ENCODE measurements at places on chromosomes 1 and 21.

- DNase-seq, result no peak
Measured at GRCh38 chr1:200629876-200630514, 9.4 kb upstream of the KIF14 start.

DNA sequence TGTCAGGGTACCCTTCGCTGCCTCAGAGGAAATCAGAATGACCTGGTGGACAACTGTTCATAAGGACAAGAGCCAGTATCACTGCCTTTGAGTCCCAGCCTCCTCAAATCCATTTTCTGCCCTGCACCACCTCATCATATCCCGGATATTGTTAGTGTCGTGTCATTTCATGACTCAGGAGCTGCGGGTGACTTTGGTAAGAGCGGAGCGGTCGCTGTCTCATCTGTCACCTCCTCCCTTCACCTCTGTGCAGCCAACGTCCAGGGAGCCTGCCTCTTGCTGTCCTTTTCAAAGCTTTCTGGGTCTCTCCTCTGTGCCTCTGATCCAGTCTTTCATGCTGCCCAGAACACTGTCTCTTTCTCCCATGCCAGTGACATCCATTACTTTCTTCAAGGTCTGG lies 7.0 kb upstream of the C1orf198 start:
- DNase-seq, result no peak

DNA sequence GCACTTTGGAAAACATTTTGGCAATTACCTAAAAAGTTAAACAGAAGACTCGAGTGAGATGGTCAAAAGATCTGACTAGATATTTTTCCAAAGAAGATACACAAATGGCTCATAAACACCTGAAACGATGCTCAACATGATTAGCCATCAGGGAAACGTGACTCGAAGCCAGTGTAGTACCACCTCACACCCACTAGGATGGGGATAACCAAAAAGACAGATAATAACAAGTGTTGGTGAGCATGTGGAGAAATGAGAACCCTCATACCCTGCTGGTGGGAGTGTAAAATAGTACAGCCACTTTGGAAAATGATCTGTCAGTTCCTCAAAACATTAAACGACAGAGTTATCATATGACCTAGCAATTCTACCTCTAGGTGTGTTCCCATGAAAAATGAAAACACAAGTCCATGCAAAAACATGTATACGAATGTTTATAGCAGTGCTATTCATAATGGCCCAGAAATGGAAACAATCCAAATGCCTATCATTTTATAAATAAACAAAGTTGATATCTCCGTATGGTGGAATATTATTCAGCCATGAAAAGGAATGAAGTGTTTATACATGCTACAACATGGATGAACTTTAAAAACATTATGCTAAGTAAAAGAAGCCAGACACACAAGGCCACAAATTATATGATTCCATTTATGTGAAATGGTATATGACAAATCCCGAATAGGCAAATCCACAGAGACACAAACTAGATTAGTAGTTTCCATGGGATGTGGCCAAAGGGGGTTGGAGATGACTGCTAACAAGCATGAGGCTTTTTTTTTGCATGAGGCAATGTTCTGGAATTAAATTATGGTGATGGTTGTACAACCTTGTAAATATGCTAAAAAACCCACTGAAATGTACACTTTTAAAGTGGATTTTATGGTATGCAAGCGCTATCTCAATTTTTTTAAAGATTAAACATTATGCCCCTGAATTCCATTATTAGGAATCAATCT lies 625.3 kb downstream of the KIF26B start:
- no peak for DNase-seq

DNA sequence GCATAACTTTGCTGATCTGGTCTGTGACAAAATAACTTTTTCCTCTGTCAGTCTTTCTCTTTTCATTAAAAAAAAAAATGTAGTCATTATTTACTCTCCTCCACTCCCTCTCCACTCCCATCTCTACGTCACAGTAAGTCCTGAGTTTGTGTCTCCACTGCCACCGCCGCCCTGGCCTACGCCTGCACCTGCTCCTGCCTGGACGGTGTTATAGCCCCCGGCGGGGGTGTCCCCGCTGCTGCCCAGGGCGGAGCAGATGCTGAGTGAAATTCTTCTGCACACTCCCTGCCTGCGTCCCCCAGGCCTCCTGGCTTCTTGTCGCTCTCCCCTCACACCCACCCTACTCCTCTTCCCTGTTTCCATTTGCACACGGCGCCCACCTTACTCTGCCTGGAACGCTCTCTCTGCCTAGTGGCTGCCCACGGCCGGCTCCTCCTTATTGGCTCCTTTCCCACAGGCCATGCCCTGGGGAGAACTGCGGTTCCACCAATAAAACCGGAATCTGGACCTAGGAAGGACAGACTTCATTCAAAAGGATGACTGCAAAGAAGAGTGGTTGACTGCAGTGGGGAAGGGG lies 55.2 kb upstream of the C1orf174 start:
- no peak for DNase-seq

GRCh38 chr1:161209790-161210409 lies 5.2 kb upstream of the FCER1G start:
- peak; percentile 63 for DNase-seq

DNA sequence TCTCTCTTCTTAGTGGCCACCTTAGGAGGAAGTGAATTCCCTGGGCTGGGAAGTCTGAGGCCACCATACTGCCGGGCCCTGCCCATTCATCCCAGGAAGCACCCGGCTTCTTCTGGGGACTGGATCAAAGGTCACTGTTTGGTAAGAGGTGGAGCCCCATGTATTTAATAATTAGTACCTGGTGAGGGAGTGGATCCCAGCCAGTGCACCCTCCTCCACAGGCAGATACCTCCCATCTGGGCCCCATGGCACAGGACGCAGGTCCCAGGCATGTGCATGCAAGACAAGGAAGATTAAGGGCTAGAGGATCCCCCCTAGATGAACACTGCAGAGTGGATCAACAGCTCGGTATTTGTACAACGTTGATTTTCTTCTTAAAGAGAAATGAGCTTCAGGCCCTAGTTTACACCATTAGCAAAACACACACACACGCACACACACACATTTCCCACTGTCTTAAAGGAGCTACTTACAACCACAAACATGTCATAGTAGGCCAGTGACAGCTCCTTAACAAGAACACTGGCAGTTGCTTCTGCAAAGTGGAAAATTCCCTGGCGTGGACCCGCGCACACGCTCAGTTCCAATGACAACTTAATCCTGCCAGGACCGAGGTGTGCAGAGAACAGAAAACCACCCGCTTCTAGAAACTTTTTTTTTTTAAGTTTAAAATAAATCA lies 90.7 kb downstream of the MRPL37 start:
- no peak for DNase-seq

GRCh38 chr1:211735208-211736170 lies 60.1 kb upstream of the NEK2 start:
- no peak for DNase-seq

DNA sequence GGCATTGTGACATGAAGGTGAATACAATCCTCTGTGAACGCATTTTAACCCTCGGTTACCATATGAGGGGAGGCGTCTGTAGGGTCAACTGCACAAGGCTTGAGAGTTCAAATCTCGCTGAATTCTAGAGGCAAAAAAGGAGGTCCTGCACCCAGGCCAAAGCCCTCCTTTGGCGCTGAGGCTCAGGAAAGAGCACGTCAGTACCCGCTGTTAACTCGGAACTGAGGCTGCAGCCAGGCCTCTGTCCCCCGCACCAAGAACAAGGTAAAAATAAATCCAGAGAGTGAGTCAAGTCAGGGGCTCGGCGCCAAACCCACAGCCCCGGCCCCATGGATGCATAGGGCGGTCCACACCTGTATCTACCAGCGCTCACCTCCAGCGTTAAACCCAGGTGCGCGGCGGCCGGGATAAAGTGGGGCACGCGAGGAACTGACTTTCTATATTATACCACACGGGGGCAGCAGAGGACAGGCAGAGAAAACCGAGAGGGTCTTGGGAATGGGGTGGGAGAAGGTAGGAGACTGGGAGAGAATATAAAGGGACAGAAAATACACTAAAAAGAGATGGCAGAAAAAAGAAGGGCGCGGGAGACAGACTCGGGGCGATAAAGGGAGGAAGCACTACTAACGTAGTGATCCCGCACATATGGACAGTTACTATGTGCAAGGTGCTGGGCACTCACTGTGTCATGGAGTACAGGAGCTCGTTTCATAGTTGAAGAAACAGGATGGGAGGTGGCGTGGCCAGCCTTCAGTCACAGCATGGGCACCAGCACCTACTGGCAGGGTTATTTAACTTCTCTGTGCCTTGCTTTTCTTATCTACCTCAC lies 54.9 kb downstream of the DMRTA2 start:
- peak; percentile 43 for DNase-seq

DNA sequence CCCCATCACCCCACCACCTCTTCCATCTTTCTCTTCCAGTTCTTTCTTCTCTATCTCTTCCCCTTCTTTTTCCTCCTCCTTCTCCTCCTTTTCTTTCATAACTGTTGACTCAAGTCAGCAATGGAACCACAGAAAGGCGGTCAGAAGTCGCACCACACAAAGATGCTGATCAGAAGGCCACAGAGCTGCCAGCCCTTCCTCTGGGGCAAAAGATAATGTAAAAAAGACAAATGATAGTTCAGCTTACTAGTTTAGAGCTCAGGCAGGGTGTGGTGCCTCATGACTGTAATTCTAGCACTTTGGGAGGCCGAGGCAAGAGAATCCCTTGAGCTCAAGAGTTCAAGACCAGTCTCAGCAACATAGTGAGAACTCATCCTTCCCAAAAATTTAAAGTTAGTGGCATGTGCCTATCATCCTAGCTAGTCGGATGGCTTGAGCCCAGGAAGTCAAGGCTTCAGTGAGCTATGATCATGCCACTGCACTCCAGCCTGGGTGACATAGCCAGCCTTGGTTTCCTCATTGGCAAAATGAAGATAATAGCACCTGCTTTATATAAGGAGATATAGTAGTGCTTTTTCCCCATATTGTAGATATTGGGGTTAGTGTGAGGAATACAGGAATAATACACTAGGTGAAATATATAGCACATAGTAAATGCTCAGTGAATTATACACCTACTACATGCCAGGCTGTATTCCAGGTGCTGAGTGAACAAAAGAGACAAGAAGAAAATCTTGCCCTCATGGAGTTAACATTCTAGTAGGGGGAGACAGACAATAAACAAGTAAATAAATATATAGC lies 12.5 kb upstream of the IGSF3 start:
- no peak for DNase-seq

- no peak for DNase-seq
Measured at GRCh38 chr1:228354390-228355320, 52.0 kb downstream of the TRIM11 start.

- DNase-seq, result no peak
Measured at GRCh38 chr1:41532206-41532975, 47.9 kb upstream of the EDN2 start.

GRCh38 chr1:209291715-209292114 lies 291.8 kb upstream of the CAMK1G start:
- no peak for DNase-seq

- DNase-seq, result no peak
Measured at GRCh38 chr1:96464066-96464465, 257.5 kb upstream of the PTBP2 start.

- no peak for DNase-seq
Measured at GRCh38 chr1:55141295-55141893, 73.8 kb downstream of the USP24 start.

DNA sequence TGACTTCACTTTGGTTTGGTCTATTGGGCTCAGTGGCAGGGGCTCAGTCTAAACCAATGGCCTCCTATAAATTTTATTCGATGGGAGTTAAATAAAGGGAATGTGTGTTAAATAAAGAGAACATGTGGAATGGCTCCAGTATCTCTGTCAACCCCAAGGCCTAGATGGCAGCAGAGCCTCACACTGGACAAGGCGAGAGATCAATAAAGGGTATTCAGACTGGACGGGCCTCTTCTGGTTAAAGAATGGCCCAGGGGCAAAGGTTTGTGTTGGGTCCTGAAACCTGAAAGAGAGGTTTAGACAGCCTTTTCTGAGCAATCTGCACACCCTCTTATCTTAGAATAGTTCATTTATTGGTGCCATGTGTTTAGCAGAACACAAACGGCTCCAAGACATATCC lies 34.7 kb downstream of the SH3BP5L start:
- no peak for DNase-seq

DNA sequence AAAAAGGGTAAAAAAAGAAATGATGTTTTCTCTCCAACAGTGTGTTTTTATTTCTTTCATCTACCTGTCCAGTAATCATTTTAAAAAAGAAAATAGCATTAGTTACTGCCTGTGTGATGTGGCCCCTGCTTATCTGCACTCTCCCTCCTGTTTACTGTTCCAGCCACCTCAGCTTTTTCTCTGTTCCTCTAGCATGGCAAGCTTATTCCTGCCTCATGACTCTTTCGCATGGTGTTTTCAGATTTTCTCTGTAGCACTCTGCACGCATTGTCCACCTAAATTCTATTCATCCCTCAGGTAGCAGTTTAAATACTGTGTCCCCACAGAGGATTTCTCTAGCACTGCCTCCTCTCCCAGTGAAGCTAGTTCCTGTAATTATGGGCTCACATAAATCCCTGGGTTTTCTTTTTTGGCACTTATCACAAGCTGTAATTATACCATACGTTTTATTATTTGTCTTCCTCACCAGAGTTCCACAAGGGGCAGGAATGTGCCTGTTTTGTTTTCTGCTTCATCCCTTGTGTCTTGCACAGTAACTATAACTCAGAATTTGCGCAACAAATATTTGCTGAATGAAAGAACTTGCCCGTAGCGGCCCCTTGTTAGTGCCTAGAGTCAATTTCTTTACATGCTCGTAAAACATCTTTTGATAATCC lies 51.4 kb upstream of the LRIG2 start:
- DNase-seq, result peak; percentile 18

GRCh38 chr21:31927689-31928353 lies 55.0 kb downstream of the HUNK start:
- DNase-seq, result no peak

DNA sequence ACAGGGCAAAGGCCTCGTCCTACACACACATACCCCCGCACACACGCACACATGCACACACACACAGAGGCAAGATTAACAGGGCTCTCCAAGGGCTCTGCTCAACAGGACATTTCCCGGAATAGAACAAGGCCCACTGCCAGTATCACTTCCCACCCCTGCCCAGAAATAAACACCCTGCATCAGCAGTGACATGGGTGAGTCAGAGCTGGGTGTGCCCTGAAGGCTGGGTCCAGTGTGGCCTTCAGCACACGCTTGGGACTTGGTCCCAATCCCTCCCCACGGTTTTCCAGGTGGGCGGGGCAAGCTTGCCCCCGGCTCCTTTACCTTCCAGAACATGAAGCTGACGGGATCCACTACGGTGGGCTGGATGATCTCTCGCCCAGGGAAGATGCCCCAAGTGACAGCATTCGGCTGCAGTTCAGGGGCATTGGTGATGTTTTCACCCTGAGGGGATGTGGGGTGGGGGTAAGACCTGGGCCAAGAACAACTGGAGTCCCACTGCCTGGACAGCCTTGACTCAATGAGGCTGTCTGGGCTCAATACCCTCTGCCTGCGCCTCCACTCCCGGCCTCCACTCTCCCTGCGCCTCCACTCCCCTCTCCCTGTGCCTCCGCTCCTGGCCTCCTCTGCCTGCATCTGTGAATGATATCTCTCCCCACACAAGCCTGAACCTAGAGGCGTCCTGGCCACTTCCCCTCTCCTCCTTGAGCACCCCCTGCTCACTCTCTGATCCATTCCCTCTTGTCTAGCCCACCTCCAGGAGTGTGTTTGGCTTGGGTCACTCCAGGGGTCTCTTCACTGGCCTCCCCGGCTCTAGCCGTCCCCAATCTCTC lies 14.7 kb downstream of the MTHFR start:
- no peak for DNase-seq

GRCh38 chr1:154838461-154838860 lies 31.6 kb downstream of the KCNN3 start:
- DNase-seq, result no peak

- peak; percentile 31 for DNase-seq
Measured at GRCh38 chr1:197462539-197462938, 194.5 kb downstream of the CRB1 start.
